ENCODE measurements at places on chromosomes 16 and 17.

DNA sequence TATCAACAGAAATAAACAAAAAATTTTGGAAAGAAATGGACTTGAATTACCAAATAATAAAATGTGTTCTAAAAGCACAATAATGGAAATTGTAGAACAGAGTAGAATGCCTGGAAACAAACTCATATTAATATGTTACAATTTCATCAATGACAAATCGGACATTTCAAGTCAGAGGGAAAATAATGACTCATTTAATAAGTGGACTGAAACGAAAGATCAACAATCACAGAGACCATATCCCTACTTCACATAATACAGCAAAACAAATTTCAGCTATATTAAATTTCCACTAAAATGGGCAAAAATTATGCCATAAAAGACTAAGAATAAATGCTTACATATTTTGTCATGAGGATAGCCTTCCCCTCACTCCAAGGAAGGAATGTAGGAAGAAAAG is 25.7 kb downstream of the CDYL2 start:
- DNase-seq = no peak

GRCh38 chr17:17093764-17094163 is 51.5 kb downstream of the MPRIP start:
- no peak for DNase-seq

- no peak for DNase-seq
Observed at GRCh38 chr16:57231821-57232350, 13.2 kb upstream of the ARL2BP start.

- no peak for DNase-seq
Observed at GRCh38 chr16:68450741-68451255, 2.5 kb upstream of the SMPD3 start.

DNA sequence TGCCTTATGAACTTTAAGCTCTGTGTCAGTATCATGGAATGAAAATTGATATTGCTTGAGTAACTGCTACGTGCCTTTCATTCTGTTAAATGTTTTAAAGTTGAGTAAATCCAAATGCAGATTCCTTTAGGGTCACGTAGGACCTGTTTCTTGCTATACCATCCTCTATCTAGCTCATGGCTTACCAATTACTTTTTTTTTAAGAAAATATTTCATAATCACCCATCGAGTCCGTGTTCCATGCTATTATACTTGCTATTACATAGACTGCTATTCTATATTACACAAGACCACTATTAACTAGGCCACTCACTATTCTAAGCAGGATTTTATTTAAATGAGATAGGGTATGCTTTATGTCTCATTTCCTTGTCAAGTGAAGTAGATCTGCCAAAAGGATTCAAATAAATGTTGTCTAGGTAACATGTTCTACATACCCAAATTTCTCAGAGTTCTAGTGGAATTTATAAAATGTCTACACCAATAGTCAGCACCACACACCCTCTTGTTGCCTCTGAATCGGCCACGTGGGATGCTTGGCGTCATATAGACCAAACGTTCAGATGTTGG is 11.9 kb downstream of the ANKFN1 start:
- no peak for DNase-seq

DNA sequence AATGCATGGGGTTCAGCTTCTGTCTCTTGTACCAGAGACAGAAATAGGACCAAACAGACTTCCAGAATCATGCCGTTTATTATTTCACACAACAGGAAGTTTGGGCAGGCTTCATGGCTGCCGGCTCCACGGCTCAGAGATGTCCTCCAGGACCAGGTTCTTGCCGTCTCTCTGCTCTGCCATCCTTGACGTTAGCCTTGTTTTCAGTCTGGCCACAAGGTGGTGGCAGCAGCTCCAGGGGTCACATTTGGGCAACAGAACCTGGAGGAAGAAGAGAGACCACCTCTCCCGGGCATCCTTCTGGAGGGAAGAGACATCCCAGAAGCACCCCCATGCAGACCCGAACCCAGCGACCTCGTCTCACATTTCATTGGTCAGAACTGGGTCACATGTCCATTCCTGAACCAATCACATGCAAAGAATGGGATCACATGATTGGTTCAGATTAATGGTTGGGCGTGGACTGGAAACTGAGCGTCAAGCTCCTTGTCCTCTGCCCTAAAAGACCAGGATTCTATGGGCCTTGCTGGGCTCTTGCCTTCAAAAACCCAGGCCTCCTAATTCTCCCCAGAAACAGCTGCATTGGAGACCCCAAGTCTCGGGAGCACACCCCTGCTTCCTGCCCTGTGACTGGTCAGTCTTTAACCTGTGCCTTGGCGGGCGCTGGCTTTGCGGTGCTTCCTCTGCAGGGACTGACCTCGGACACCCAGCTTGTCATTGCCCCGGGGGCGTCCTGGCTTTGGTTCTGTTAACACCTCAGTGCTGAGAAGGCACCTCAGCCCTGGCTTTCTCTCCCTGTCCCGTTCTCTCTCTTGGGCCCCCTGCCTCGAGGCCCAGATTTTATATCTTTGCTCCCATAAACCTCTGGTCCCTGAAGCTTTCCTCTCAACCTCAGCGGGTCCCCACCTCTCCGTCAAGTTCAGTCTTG is 63.3 kb downstream of the IRF8 start:
- DNase-seq = no peak

- no peak for DNase-seq
Observed at GRCh38 chr17:9044772-9045463, 23.6 kb downstream of the NTN1 start.

Measured in NK-92 treated with Interleukin-12 subunit alpha and Interleukin-12 subunit beta, amount 100 ng/mL, for 24 hours (cell line).